Body of pancreas (tissue), 4 donors: ENCODE measurements at places on chromosomes 5 and 9. TPM values are rescaled to one million over a fixed set of nuclear protein-coding genes. Genes with fewer than 3 reads are reported as not detected.
A peak's percentile ranks its signal among the peaks of the same experiment; 100 is the strongest.

DNA sequence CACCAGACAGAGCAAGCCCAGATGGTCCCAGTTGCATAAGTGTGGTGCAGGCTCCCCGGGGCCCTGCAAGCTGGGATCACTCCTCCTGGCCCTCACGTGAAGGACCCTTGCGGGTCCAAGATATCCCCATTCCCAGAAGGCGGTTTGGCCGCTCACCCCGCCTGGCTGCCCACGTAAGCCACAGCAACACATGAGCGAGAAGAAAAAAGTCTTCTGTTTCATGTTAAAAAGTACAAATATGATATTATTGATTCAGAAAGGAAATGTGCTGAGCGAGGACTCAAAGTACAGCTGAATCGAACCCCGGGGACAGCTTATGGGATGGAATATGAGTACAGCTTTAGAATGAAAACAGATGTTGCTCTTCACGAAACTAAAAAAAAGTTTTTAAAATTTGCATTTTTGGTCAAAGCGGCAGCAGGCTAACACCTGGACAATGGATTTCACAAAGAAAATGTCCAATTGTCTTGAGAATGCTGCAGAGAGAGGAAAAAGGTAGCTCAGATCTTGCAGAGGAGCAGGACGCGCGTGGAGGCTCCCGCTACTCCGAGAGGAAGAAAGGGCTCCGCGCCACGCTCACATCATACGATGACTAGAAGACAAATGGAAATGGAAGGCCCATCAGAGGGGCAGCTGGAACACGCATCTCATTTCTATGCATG, 427.6 kb downstream of the IRX1 start:
- DNase-seq: no peak

PCDHGA11 gene
- 4.9 TPM for total RNA-seq

- DNase-seq: peak; percentile 49
Measured at GRCh38 chr9:87676976-87677775, 48.7 kb upstream of the CTSL start.

DNA sequence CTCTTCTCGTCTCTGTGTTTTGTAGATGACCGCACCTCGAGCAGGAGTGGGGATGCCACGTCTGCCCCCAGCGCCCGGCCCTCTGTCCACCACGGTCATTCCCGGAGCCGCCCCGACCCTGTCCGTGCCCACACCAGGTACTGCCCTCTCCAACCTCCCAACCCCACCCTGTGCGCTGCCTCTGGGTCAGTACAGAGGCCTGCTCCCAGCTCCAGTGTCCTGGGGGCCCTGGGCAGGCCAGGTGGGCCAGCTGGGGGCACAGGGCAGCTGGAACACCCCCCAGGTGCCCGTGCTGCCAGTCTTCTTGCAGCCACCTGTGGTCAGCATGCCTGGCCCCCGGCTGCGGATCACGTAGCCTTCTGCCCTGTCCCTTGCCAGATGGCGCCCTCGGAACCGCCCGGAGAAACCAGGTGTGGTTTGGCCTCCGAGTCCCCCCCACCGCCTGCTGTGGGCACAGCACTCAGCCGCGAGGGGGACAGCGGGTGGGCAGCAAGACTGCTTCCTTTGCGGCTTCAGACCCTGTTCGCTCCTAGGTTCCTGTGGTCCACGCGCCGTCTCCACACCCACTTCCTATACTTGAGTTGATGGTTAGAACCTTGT, 133.7 kb downstream of the WNK2 start:
- DNase-seq: no peak

- DNase-seq: no peak
Measured at GRCh38 chr5:53874409-53874808, 314.0 kb downstream of the NDUFS4 start.

DNA sequence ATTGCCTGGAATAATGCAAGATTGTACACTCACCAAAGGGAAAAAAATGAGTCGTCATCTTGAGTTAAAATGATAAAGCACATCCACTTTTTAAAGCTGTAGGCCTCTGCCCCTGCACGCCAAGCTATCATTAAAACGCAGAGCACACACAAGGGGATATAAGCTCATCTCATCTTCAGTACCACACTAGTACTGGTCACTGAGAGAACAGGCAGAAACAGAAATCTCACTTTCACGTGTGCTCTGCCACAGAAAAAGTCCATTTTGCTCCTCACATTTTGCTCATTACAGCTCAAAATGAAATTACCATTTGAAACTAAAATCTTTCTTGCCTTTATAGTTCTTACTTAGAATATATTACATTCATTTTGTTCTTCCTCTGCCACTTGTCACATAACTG, 99.2 kb upstream of the SLC30A5 start:
- no peak for DNase-seq

DNA sequence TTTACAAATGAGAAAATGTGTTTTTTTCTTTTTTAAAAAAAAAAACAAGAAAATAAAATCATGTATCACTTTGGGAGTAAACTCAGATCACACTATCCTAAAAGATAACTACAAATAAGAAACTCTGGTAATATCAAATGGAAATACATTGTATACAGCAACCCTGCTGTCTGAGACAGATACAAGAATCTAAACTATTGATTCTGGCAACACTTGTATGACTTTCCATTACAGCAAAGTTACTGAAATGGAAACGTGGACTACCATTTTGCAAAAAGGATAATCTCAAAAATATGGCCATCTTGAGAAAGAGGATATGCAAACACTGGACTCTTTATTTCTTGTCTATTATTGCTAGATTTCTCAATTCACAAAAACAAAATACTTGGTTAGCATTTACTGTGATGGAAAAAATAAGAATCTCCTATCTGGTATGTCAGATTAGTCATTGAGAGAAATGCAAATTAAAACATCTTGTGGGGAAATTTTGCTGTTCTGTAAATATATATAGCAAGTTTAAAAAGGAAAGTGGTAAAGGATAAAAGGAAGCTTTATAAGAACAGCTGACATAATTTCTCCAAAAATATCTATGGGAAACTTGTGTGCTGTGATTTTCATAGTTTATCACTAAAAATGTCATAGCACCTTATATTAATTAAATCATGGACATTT, 112.9 kb upstream of the FER start:
- DNase-seq: no peak

DMGDH gene
- total RNA-seq: 7.3 TPM

DNA sequence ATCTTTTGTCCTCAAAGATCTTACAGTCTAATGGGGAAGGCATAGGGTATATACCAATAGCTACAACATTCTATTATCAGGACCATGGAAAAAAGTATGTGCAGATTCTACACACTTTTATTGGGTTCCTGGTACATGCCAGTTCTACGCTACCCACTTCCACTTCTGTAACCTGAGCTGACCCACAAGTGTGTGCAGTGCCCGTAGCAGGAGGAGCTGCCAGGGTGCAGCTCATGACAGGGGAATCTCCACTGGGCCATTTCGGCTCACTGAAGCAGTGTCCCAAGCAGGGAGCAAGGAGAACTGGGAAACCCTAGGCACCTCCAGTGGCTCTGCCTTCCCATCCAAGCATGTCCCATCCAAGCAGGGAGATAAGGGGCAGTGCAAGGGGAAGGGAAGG, 60.4 kb downstream of the FOXI1 start:
- no peak for DNase-seq

DNA sequence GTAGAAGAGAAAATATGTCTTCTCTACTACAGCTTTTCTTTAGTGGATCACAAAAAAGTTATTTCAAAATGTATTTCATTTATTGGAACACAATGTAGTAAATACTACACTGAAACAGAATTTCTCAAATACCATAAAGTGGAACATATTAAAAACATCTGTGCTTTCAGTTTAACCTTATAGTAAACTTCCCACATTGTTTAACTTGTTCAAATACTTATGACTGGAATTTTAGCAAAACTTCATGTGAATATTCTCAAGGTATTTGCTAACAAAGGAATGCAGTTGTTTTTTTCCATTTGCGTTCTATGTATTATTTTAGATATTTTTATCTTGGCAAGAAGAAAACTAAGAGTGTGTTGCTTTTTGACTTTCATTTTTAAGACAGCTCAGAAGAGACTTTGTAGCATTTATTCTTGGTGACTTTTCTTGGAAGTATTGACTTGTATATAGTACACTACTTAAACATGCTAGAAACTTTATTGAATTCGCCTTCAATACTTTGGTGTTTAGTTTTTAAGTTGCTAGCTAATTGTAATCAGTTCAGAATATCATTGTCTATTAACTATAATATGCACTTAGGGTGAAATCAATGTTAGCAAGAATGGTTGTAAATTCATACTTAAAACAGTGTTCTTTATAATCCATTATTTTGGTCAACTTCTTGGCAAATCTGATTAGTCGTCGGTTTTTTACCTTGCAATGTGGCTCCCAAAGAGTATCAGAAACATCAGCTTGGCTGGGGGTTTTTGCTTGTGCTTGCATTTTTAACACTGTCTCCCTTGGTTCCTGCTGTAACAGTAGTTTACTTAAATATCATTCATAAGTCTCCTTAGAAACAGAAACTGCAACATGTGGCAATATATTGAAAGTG, 5.0 kb upstream of the RHOBTB3 start:
- DNase-seq: no peak

RMI1 gene
- 3.9 TPM for total RNA-seq

DNA sequence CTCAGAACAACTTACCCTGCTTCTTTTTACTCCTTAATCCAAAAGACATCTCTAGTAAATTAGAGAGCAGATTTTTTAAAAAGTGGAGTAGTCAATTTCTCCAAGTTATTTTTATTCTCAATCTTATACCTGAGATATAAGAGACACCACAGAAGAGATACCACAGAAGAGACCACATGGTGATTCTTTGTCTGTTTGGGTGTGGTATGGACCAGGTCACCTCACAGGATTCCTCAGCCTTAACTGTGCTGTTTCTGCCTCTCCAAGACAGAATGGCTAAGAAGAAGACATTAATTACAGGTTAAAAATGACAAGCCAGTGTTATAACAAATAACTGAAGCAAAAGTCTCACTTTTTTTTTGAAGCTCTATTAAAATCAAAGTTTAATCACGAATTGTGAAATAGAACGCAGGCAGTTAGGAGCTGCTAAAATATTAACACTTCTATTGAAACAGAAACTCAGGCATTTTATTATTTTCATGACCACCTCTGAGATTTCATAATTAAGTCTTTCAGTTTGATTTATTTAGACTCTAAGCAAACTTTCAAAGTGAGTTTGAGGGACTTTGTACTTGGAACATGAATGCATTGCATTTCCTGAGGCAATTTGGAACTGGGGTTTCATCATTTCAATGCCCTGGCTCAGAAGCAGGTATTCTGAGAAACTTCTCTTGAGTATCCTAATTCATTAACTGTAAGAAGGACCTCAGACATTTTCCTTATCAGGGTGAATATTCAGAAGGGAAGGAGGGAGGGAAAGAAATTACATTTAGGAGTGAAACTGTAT, 280.7 kb downstream of the KCTD16 start:
- DNase-seq: no peak

- no peak for DNase-seq
Measured at GRCh38 chr5:146529984-146530383, 14.0 kb upstream of the GPR151 start.

- no peak for DNase-seq
Measured at GRCh38 chr5:59361454-59361853, 532.1 kb downstream of the PDE4D start.

DNA sequence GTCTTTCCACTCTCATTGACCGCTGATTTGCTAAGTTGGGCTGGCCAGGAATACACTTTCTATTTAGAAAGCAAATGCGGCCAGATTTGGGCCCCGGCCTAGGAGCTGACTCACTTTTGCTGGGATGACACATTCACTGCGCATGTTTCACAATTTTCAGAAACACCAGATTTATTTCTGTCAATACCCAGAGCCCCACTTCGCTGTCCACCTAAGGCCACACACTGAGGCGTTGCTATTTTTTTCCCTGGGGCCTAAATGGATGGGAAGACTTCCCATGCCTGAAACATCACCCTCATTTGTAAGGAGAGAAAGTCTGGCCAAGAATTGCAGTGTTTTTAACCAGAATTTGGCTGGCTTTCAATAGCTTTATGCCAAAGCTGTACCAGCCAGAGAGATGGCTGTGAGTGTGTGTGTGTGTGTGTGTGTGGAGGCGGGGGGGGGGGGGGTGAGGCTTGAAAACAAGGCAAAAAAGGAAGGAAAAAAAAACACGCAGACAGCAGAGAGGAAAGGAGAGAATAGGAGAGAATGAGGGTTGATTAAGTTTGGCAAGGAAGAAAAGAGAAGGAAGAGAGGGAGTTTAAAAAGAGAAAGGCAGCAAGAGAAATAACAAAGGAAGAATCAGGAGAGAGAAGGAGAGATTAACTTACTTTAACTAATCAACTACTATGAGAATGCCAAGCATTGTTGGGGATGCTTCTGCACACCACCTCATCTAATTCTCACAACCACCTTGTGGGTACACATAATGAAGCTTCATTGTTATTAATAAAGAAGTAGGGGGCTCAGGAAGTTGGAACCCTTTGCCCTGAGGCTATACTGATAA, 261.4 kb upstream of the KLF4 start:
- peak; percentile 53 for DNase-seq

DNA sequence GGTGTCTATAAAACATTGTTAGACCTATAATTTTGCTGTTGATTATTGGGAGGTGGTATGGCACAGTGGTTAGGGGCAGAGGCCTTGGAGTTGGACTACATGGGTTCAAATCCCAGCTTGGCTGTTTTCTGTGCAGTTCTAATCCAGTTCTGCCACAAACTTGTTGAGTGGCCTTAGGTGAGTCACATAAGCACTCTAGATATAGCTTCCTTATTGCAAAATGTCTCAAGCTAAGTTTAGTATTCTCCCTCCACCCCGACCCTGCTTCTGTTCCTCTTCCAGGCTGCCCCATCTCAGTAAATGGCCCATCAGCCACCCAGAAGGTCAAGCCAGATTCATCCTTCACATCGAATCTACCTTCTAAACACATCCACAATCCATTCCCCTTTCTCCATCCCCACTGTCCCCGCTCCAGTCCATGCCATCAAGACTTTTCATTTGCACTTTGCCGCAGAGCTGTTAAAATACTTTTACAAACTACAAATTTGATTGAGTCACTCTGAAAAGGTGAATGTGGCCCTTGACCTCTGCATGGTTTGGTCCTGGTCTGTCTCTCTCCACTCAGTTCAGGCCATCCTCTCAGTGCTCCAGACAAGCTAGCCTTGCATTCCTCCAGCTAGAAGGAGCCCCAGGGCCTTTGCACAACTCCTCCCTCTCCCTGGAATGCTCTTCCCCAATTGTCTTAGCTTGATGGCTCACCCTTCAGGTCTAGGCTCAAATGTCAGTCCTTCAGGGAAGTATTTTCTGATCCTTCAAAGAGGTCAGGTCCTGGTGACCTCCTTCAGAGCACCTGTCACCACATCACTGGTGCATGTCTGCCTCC, 10.0 kb upstream of the HDHD3 start:
- DNase-seq: no peak

DNA sequence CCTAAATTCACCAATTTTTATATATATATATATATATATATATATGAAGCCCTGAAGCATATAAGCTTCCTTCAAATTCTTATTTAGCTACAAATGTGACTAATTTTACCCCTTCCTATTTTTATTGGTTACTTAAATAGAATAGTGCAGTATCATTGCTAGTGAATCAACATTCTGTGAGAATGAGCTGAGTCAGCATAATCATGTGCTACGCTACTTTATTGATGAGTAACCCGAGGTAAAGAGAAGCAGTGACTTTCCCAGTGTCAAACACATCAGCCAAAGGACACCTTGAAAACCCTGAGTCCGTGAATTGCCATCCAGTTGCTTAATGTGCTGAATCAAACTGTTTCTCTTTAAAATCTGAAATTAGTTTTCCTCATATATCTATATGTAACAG, 546.2 kb downstream of the DMRTA1 start:
- DNase-seq: no peak

GRCh38 chr5:159332800-159333544, 2.7 kb upstream of the IL12B start:
- DNase-seq: no peak

- no peak for DNase-seq
Measured at GRCh38 chr9:36401897-36402480, 1.9 kb upstream of the RNF38 start.
